A549 (cell line): ENCODE measurements at places on chromosomes 13 and 19. TPM values are rescaled to one million over a fixed set of nuclear protein-coding genes. Genes with fewer than 3 reads are reported as not detected.

Gene PAF1
- 89.4 to 110 TPM (median 108 TPM) in 3 replicates for polyA plus RNA-seq

Gene KLK15
- polyA plus RNA-seq = not detected in 3 replicates

DNA sequence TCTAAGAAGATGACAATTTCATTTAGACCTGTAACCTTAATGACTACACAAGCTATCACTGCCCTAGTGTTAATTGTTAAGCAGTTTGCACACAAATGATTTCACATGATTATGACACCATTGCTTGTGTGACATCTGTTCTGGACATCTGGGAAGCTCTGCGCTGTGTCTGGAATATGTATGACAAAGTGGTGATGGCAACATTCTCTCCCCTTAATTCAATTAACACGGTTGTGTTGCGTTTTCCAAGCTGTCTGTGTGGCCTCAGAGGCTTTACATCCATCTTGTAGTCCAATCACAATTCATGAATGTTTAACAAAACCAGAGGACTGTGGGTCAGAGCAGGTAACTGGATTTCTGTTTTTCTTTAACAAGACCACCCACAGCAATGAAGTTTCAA is 204.4 kb downstream of the COG6 start:
- no peak for DNase-seq

- DNase-seq = no peak
Measured at GRCh38 chr13:36414461-36414860, 17.8 kb upstream of the CCNA1 start.
